Left ventricle myocardium inferior (tissue), 1 donor: ENCODE measurements at places on chromosomes 7 and 10.

- H3K36me3 ChIP-seq: peaks cover 20% of the 10 kb centered on the region
- no peaks in the 10 kb centered on the region for H3K4me1 ChIP-seq
- H3K27ac ChIP-seq: no peak overlapping the region
Measured at GRCh38 chr7:132182992-132183391, 393.3 kb downstream of the PLXNA4 start.

- no peaks in the 10 kb centered on the region for H3K27me3 ChIP-seq
- H3K27ac ChIP-seq: no peak overlapping the region
- no peak for DNase-seq
Measured at GRCh38 chr10:46098386-46098785, 52.3 kb upstream of the MSMB start.

GRCh38 chr10:78544423-78545090 is 510.9 kb downstream of the RPS24 start:
- H3K27ac ChIP-seq: peak overlapping the region; percentile 62
- peaks cover 24% of the 10 kb centered on the region for H3K4me1 ChIP-seq
- DNase-seq: no peak
- H3K36me3 ChIP-seq: no peaks in the 10 kb centered on the region
- no peak overlapping the region for H3K4me3 ChIP-seq

DNA sequence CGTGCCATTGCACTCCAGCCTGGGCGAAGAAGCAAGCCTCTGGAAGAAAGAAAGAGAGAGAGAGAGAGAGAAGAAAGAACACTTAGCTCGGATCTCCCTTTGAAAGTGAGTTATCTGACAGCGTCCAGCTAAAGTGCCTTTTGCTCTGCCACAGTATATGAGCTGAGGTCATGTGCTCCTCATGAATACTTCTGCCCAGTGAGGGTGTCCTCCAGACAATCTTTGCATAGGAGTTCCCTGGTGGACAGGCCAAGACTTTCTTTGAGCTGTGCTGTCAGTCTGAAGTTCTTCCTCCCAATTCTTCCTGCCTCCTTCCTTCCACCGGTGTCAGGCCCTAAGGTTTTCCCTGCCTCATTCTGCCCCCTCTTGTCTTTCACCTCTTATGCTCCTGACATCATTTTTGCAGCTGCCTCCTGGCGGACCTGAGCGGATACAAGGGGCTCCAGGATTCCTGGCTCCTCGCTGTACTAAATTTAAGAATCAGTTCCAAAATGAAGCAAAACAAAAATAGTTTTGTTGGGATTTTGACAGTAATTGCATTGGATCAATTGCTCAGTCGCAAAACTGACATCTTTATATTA is 31.9 kb downstream of the XRCC2 start:
- no peak overlapping the region for H3K4me3 ChIP-seq
- no peaks in the 10 kb centered on the region for H3K27me3 ChIP-seq
- no peaks in the 10 kb centered on the region for H3K4me1 ChIP-seq

DNA sequence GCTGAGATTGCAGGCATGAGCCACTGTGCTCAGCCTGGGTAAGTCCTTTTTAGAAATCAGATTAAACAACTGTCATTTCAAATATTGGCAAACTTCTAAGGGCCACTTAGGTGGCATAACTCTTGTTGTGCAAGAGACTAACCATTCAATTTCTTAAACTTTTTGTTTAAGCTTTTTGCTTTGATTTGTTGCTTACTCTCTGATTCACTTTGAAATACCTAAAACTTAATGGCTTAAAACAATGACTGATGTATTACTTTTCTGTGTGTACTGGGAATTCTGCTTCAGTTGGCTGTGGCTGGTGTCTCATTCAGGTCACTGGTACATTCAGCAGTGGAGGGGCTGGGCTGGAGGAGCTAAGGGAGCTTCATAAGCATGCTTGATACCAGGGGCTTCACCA is 28.9 kb downstream of the ZNF25 start:
- H3K27me3 ChIP-seq: no peaks in the 10 kb centered on the region
- H3K27ac ChIP-seq: no peak overlapping the region
- DNase-seq: no peak
- H3K36me3 ChIP-seq: peaks cover 55% of the 10 kb centered on the region

- no peak for DNase-seq
- H3K4me3 ChIP-seq: no peak overlapping the region
- no peaks in the 10 kb centered on the region for H3K36me3 ChIP-seq
- peak overlapping the region; percentile 77 for H3K27ac ChIP-seq
- H3K4me1 ChIP-seq: peaks cover 73% of the 10 kb centered on the region
- no peaks in the 10 kb centered on the region for H3K27me3 ChIP-seq
Measured at GRCh38 chr10:88982366-88982765, 8.2 kb upstream of the FAS start.

DNA sequence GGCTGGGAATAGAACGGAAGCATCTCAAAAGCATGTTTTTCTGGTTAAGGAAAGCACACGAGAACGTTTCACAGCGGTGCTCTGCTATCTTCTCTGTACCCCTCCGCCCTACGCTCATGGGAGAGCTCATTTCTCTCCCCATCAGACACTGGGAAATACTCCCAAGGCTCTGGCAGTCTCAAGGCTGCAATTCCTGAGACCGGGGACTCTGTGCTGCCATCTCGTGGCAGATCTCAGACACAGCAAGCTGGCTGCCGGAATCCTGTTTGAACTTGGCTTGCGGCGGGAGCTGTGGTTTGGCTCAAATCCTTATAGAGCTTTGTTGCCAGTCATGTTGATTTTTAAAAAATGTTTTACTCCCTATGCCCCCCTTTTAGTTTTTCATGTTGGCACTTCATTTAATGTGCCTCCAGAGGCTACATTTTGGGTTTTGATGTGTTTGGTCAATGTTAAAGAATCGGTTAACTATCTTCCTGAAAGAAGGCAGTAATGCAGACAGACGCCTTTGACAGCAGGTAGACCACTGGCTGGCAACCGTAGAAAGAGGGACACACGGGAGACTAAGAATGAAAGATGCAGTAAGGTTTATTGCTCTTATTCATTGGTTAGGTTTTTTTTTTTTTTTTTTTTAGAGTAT is 27.6 kb downstream of the BMPER start:
- peak overlapping the region; percentile 47 for H3K4me3 ChIP-seq
- peaks cover 28% of the 10 kb centered on the region for H3K27me3 ChIP-seq
- no peaks in the 10 kb centered on the region for H3K36me3 ChIP-seq

DNA sequence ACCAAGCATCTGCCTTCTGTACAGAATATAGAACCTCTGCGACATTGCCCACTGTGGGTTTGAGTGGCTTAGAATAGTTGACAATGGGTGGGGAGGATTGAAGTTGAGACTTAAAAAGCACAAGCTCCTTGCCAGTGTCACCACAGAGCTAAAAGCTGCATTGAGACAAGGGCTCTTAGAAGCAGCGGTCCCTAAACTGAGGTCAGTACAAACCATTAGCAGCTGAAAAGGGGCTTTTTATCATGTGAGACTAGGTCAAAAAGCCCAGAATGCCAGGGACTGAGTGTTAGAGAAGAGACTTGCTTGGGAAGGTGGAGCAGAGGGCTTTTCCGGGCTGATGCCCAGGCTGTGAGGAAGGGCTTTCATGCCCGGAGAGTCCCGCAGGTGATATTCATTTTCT is 91.3 kb downstream of the POU6F2 start:
- no peak overlapping the region for H3K27ac ChIP-seq
- H3K27me3 ChIP-seq: peaks cover 6% of the 10 kb centered on the region
- H3K36me3 ChIP-seq: no peaks in the 10 kb centered on the region
- no peak for DNase-seq
- no peak overlapping the region for H3K4me3 ChIP-seq

GRCh38 chr10:94725871-94726270 is 36.6 kb upstream of the CYP2C19 start:
- H3K36me3 ChIP-seq: no peaks in the 10 kb centered on the region
- no peaks in the 10 kb centered on the region for H3K4me1 ChIP-seq

DNA sequence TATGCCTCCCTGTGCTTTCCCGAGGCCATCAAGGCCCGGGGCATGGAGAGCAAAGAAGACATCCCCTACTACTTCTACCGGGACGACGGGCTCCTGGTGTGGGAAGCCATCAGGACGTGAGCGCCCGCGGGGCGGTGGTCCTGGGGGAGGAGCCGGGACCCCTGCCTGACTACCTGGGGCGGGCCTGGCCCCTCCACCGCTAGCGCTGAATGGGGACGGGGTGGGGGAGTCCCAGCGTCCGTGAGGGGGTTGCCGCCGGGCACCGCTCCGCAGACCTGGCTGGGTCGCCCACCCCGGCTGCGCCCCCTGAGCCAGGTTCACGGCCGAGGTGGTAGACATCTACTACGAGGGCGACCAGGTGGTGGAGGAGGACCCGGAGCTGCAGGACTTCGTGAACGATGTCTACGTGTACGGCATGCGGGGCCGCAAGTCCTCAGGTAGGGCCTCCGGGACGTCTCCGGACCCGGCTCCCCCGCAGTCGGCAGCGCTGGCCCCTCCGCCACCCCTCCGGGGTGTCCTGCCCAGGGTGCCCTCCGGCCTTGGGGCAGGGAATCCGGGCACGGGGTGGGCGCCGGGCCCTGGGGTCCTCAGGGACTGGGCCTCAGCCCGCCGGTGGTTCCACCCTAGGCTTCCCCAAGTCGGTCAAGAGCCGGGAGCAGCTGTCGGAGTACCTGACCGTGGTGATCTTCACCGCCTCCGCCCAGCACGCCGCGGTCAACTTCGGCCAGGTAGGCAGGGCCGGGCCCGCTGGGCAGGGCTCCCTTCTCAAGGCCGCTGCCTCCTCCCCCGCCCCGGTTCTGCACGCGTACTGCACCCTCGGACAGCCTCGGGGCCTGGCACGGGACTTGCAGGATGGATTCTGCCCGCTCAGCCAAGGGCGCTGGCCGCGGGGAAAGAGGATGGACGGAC is 69.3 kb downstream of the ALOX5 start:
- no peaks in the 10 kb centered on the region for H3K36me3 ChIP-seq
- DNase-seq: no peak
- H3K27ac ChIP-seq: no peak overlapping the region
- H3K4me3 ChIP-seq: no peak overlapping the region
- H3K27me3 ChIP-seq: peaks cover 18% of the 10 kb centered on the region
- peaks cover 13% of the 10 kb centered on the region for H3K4me1 ChIP-seq

- peaks cover 4% of the 10 kb centered on the region for H3K4me1 ChIP-seq
- no peak overlapping the region for H3K4me3 ChIP-seq
- DNase-seq: no peak
Measured at GRCh38 chr7:85177316-85177715, 9.5 kb downstream of the SEMA3D start.

DNA sequence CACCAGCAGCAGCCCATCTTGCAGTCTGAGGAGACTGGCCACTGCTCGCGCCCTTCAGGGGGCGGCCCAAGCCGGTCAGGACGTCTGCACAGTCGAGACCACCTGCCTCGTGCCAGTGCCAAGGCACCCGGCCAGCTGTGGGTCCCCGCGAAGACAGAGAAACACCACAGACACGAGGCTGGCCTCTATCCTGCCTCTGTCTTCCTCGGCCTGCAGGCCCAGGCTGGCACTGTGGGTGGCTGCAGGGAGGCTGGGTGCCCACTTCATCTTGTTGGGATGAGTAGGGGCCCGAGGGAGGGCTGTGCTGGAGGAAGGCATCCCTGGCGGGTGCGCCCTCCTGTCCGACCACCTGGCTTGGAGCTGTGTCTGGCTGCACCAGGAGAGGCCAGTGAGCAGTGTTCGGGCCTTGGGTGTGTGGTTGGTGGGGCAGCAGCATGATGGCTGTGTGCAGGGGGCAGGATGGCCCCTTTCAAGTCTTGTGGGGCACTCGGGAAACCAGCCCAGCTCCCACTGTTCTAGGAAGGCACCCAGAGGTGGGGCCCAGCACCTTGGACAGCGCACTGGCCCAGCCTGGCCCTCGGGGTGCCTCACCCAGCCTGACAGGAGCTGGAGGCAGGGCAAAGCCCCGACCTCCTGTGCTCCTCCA is 7.3 kb downstream of the DPYSL4 start:
- peaks cover 1% of the 10 kb centered on the region for H3K27me3 ChIP-seq
- peaks cover 31% of the 10 kb centered on the region for H3K4me1 ChIP-seq

DNA sequence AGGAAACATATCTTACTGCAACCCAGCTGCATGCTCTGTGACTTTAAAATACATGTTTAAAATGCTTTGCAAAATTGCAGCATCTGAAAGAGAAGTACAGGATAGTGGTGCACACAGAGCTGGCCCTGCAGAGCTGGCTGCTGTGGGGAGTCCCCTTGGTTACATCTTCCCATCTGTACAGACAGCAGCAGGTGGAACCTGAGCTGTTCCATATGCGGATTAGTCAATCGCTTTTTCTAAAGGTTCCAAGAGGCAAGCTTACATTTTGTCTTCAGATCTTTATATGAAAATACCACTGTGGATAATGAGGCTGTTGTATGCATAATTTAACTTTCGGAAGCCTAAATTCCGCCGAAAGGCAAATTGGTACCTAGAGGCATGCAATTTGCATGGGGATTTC is 444.1 kb downstream of the NRG3 start:
- H3K4me1 ChIP-seq: no peaks in the 10 kb centered on the region
- H3K4me3 ChIP-seq: no peak overlapping the region
- H3K27ac ChIP-seq: no peak overlapping the region
- H3K36me3 ChIP-seq: no peaks in the 10 kb centered on the region
- no peak for DNase-seq

DNA sequence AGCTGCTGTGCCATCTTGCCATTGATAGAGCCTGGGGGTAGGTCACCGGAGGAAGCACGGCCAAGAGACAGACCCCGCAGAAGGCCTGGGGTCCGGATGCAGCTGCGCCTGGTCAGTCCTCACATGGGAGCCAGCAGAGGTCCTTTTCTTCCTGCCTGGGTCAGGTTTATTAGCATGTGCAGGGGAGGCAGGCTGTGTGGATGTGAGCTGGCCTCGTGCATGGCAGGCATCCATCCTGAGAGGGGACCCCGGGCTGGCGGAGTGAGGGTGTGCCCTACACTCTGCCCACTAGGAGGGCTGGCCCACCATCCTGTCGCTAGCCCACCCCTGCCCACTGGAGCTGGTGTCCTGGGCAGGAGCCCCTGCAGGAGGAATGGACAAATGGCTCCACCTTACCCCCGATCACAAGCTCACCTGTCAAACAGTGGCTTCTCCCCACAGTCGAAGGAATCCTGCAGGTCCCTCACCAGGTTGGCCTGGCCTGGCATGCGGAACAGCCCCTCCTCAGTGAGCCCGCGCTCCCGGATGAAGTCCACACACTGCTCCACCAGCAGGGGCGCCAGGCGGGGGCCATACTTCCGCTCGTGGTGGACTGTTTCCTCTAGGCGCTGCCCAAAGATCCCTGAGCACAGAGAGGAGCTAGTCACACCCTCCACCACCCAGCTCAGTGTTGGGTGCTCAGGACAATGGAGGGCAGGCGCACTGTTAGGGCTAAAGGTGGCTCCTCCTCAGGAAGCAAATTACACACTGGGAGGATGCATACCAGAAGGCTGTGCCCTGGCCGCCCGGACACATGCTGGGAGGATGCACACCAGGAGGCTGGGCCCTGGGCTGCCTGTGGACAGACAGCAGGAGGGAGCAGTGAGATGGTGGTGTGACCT is 145.4 kb downstream of the ARHGAP22 start:
- no peak overlapping the region for H3K27ac ChIP-seq
- H3K36me3 ChIP-seq: no peaks in the 10 kb centered on the region
- DNase-seq: no peak
- peaks cover 26% of the 10 kb centered on the region for H3K4me1 ChIP-seq
- no peaks in the 10 kb centered on the region for H3K27me3 ChIP-seq
- no peak overlapping the region for H3K4me3 ChIP-seq

- no peak for DNase-seq
- no peaks in the 10 kb centered on the region for H3K4me1 ChIP-seq
- H3K27me3 ChIP-seq: no peaks in the 10 kb centered on the region
Measured at GRCh38 chr7:69922026-69922803, 323.9 kb downstream of the AUTS2 start.

GRCh38 chr7:91892821-91893340 is 12.4 kb upstream of the MTERF1 start:
- DNase-seq: no peak
- no peaks in the 10 kb centered on the region for H3K27me3 ChIP-seq
- H3K27ac ChIP-seq: no peak overlapping the region
- H3K4me3 ChIP-seq: no peak overlapping the region
